ENCODE measurements at places on chromosomes 12 and 14.

- no peak for DNase-seq
These were observed 17.7 kb downstream of the RFX4 start for GRCh38 chr12:106600503-106600902.

DNA sequence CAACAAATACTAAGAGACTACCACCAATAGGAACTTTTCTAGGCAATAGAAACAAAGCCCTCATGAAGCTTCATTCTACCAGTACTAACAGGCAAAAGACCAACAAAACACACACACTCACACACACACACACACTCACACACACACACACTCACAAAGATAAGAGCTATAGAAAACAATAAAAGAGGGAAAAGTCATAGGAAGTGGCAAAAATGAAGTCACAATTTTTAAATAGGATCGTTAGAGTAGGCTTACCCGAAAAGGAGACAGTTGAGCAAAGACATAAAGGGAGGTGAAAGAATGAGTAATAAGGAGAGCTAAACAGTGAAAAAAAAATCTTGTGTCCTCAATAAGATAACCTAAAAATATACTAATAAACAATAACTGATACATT lies 66.5 kb downstream of the C2CD5 start:
- no peak for DNase-seq

- DNase-seq = peak; percentile 82
These were observed 5.5 kb downstream of the CNTN1 start for GRCh38 chr12:40697566-40698259.

DNA sequence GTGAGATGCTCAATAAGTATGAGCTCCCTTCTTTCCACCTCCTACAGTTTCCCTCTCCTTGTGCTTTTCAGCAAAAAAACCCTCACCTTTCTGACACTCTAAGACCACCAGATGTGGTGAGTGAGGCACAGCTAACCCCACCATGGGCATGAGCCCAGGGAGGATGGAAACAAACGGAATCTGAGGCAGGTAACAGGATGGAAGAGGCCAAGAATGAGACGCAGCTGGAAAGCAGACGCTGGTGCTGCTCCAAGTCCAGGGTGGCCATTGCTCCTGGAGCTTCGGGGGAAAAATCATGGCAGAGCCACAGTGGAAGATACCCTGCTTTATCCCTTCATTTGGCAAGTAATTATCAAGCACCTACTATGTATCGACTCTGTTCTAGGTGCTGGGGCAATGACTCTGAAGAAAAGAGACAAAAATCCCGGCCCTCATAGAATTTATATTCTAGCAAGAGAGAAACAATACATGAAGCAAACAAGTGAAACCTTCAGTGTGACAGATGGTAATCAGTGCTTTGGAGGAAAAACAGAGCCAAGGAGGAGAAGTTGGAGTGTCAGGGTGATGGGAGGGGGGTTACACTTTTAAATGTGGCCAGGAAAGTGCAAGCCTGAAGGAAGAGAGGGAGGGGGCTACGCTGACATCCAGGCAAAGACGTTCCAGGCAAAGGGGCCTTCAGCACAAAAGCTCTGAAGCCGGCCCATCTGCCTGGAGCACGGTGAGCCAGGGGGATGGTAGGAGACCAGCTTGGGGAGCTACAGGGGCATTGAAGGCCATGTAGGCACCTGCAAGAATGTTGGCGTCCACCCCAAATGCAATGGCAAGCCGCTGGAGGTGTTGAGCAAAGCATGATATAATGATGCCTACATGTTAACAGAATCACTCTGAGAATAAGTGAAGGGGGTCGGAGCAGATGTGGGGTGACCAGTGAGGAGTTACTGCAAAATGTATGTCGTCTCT lies 154.2 kb downstream of the DPF3 start:
- DNase-seq = no peak

DNA sequence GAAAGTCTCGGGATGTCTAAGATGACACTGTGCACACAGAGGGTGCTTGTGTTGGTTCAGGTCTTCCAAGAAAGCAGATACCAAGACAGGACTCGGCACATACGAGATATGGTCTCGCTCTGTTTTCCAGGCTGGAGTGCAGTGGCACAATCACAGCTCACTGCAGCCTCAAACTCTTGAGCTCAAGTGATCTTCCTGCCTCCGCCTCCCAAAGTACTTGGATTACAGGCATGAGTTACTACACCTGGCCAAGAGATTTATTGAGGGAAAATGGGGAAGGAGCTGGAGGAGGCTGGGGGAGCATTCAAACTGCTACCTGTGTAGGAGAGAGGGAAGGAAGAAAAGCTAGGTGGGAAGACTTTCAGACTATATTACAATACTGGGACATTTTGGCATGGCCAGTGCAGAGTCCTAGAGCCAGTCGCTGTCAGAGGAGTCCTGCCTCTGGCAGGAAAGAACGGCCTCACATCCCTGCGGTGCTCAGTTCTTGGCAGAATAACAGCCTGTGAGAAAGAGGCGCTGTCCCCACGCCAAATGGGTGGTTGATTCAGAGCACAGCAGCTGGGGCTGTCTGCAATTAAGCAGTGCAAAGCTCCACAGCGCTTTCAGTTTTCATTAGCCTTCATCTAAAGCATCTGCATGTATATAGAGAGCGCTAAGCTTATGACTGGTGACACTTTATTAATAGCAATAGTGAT lies 18.3 kb downstream of the SLC17A8 start:
- DNase-seq = no peak

DNA sequence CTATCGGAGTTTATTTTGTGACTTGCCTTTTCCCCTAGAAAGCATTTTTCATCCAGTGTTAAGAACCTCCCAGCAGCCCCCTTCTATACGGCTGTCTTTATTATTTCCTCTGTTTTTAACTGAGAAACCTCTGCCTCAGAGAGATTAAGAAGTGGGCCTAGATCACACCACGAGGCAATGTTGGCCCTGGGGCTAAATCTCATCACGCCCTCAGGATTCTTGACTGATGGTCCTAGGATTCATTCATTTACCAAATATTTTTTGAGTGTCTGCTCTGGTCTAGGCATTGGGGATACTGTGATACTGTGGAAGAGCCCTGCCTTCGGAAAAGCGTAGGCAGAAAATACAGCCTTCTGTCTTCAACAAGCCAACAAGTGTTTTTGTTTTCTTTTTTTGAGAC lies 42.1 kb downstream of the C14orf132 start:
- DNase-seq = no peak

GRCh38 chr12:10001171-10001776 lies 2.4 kb upstream of the CLEC1B start:
- DNase-seq = no peak

GRCh38 chr14:51566831-51567582 lies 84.7 kb upstream of the FRMD6 start:
- no peak for DNase-seq

DNA sequence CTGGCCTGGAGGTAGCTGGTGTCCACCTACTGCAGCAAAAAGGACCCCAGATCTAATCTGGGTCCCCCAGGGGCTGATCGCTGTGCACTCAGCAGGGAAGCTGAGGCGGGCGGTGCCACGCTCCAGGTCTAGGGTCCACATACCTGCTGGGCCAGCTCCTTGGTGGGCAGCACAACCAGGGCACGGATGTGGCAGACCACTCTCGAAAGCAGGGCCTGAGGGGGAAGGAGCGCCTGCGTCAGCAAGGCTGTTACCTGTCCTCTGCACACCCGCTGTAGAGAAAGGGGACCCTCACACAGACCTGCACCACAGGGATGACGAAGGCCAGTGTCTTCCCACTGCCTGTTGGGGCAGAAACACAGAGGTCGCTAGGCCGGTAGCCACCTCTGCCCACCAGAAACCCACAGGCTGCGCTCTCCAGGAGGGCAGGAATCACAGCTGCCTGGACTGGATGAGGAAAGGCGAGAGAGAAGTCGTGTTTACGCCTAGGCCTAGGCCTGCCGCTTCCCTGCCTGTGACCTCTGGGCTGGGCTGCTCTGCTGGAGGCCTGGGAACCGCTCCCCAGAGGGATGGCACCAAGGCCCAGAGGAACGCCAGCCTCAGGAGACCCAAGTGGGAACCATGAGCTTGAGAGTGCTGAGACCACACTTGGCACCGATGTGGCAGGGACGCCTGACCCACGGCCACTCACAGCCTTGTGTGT lies 2.0 kb downstream of the DDX51 start:
- no peak for DNase-seq

GRCh38 chr12:32366714-32367113 lies 32.6 kb upstream of the FGD4 start:
- no peak for DNase-seq

GRCh38 chr12:58249610-58250009 lies 308.2 kb downstream of the ATP23 start:
- no peak for DNase-seq

GRCh38 chr12:56601503-56601902 lies 28.6 kb downstream of the BAZ2A start:
- DNase-seq = no peak

- peak; percentile 3 for DNase-seq
These were observed 203.6 kb downstream of the NOVA1 start for GRCh38 chr14:26394150-26394810.

GRCh38 chr12:94872671-94872970 lies 130.9 kb downstream of the NDUFA12 start:
- DNase-seq = no peak

DNA sequence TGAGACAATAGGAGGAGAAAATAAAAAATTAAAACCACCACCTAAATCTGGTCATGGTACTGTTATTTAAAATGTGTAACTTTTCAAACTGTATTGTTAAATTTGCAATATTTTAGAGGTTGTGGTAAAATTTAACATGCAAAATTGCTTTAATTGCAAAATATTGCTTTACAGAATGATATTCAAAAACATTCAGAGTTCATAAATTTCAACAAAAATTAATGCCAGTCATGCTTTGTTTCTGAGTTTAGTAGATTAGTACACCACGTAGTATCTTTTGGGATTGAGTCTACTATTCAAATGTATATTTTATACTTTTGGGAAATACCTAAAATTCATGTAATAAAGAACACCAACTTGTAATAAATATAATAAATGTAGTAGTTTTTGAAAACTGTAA lies 18.3 kb downstream of the ETFRF1 start:
- no peak for DNase-seq

DNA sequence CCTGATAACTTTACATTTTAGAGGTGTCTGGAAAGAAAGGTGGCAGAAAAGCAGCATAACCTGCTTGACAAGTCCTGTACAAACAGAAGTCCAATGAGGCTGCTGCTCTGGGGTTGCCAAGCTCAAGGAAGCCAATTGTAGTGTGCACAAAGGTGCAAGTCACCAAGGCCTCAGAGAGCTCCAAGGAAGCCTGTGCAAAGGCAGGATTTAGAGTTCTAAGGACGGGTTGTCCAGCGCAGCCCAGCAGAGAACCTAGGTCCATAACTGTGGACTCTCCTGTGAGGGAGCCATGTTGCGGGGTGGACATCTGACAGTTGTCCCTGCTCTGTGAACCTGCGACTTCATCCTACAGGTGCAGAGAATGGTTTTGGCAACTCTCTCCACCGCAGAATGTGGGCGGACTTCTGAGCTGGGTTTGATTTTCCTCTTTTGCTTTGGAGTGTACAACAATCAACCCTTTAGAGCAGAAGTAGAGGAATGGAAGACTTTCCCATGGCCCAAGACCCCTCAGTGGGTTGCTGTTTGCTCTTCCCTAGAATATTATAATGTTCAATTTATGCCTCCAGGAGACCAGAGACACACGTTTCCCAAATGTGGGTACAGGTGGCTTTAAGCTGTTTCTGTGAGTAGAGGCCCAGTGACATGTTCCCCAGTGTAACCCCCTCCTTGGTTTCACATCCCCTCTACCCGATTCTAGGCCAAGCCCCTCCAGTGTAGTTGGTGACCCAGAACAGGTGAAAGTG lies 81.0 kb downstream of the ETV6 start:
- DNase-seq = no peak

DNA sequence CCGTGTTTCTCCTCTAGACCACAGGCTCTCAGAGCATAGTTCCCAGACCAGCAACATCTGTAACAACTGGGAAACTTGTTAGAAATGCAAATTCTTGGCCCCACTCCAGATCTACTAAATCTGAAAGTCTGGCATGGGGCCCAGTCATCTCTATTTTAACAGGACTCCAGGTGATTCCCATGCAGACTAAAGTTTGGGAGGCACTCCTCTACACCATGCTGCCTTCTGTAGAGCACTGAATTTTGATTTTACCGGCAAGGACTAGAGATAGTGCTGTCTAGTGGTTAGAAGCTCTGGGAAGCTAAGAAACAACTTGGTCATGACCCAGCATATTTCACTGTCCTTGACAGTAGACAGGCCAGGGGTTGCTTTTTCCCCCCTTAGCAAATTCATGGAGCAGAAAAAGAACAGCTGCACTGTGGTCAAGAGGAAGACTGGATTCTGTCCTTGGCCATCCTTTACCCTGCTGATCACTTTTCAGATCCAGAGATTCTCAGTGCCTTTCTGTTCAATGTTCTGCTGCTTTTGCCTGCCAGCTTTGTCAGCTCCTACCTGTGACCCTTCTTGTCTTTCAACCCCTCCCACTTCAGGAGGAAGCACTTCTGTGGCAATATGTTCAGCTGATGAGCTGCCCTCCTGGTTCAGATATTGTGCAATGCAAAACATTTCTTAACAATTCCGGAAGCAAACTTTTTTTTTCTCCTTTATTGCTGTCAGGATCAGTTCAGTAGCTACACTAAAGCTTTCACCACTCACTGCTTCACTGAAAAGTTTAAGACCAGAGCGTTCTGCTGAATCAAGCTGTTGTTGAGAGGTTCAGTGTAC lies 133.8 kb upstream of the NUDT4 start:
- peak; percentile 16 for DNase-seq

DNA sequence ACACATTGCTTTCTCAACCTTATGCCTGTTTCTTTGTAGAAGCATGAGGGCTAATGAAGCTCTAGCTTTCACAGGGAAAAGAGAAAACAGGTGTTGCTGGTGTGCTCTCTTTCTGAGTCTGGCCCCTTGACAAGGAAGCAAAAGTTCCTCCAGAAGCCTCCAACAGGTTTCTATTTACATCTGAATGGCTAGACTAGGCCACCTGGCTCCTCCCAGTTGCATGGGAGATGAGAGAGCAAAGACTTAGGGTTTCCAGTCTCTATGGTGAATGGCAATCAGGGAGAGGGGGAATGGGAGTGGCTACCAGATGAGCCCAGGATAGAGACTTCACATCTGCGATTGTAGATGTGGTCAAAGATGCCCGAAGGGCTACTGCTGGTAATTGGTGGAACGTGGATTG lies 138.1 kb upstream of the PLXNC1 start:
- no peak for DNase-seq

DNA sequence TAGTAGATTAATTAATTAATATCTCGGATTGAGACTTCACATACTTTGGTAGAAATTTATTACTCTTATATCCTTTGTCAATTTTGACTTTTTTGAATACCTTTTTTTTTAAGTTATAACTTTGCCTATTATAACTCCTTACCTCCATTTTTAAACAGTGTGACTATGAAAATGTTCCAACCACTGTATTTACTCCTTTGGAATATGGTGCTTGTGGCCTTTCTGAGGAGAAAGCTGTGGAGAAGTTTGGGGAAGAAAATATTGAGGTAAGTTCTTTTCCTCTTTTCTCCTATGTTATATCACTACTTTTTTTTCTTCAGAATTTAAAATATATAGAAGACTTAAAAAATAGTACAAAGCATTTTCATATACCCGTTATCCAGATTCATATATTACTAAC lies 27.8 kb downstream of the EID3 start:
- DNase-seq = no peak

- DNase-seq = peak; percentile 94
These were observed 105.1 kb downstream of the SCARB1 start for GRCh38 chr12:124758266-124759220.

All from NCI-H2171 (cell line).